ENCODE measurements at places on chromosomes 3 and 15.
A peak's percentile ranks its signal among the peaks of the same experiment; 100 is the strongest.

DNA sequence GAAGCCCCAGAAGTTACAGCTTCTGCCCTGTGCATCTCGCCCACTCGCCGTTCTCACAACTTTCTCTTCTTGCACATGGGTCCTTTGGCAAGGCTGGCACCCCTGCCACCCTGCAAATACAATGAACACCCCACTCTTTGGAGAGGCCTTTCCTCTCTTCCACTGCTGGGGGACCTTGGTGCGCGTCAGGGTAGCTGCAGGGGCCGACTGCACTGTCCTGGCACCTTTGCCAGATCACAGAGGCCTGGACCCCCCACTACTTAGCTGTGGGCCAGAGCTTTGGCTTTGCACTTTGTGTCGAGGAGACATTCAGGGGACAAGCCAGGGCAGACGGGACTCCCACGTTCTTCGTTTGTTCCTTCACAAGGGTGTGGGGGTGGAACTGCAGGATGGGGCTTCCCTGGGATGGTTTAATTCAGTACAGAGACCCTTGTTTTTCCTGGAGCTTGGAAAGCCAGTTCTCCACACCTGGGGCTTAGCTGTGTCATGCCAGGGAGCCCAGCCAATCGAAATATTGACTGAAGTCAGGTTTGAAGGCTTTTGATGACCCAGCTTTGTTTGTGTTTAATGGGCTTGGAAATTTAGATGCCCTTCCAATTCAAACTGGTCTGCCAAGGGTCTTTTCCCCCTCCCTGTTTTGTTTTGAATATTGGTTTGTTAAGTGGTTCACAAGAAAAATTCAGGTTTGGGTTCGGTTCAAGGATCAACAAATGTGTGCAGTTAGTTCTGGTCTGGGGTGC, 256.1 kb upstream of the TLE3 start:
- no peak for DNase-seq

- no peak for DNase-seq
These were observed 15.3 kb downstream of the ZBTB38 start for GRCh38 chr3:141383555-141384129.

- DNase-seq = no peak
These were observed 36.0 kb upstream of the MBNL1 start for GRCh38 chr3:152232679-152233078.

DNA sequence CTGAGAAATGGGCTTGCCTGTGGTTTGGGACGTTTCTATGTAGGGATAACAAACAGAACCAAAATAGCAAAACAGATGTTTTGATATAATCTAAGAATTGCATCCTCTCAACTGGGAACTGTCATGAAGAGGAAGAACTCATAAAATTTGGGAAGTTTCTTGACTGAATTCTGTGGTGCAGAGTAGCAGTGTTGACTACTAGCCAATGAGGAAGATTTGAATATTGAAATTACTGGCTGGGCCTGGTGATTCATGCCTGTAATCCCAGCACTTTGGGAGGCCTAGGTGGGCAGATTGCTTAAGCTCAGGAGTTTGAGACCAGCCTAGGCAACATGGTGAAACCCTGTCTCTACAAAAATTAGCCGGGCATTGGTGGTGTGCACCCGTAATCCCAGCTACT, 42.2 kb downstream of the ZNF609 start:
- DNase-seq = no peak

GRCh38 chr3:144822671-144823070, 851.0 kb downstream of the DIPK2A start:
- DNase-seq = no peak

- DNase-seq = no peak
These were observed 94.6 kb upstream of the SNTN start for GRCh38 chr3:63557912-63558311.

DNA sequence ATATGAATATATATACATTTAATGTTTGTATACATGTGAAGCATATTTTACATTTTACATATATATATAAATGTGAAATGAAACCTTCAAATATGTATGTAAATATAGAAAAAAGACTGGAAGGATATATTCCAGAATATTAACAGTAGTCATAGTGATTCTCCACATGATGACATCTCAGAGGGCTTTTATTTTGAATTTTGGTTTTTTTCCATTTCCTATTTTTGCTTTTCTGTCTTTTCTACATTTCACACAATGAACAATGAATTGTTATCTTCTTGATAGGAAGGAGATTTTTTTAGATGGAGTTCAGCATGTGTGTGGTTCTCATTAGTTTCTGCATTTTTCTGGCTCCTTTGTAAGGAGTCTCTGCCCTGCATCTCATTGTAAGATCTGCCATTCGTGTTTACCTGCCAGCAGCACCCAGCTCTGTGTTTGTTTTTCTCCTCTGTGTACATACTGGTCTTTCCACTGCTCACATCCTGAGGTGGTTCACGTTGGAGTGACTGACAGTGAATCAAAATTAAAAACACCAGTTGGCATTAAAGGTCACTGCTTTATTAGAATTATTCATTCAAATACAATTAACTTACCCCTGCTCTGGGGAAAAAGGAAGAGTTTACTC, 425.3 kb upstream of the MDFIC2 start:
- no peak for DNase-seq

- DNase-seq = no peak
These were observed 18.6 kb upstream of the SLC41A3 start for GRCh38 chr3:126102530-126102951.

DNA sequence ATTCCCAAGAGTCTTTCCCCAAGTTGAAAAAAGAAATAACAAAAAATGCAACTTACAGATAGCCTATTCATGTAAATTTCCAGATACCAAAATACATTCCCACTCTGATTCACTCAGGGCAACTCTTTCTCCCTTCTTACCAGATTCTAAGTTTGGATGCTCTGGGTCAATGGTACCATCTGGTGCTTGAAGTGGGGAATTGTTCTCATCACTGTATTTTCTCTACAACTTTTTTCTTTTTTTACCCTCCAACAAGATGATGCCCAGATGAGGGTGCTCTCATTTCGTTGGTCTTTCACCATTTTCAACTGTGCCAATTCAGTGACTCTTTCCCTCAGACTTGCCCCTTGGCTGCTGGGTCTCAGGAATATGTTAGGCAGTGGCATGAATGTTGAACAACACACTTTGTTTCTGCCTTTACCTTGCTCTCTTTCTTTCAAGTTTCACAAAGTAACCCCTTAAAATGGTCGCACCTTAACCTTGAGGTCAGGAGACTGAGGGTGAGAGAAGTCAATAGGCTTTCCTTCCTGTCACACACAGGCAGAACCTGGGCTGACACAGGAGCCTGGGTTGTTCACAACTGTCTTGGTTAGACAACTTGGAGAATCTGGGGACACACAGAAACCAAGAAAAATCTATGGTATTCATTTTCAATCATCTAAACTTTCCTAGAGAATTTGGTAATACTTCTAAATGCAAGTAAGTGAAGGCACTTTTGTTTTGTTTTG, 330.7 kb upstream of the SLCO3A1 start:
- DNase-seq = no peak

GRCh38 chr3:65972765-65973164, 66.0 kb downstream of the MAGI1 start:
- no peak for DNase-seq

- DNase-seq = no peak
These were observed 93.2 kb downstream of the MAGI1 start for GRCh38 chr3:65945480-65945879.

DNA sequence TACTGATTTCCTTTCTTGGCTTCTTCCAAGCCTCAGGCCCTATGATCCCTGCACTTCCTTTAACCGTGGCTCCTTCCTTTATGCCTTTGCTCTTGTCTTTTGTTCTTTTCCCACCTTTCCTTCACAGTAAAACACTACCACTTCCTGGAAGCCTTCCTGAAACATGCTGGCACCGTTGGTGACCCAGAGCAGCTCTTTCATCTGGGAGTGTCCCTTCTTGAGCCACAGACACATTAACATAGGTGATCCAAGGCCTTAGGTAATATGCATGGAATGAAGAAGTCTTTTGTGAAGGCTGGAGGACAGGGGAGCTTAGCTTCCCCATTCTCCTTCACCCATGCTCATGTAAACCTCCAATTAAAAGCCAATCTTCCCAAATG, 39.4 kb downstream of the AMOTL2 start:
- no peak for DNase-seq

DNA sequence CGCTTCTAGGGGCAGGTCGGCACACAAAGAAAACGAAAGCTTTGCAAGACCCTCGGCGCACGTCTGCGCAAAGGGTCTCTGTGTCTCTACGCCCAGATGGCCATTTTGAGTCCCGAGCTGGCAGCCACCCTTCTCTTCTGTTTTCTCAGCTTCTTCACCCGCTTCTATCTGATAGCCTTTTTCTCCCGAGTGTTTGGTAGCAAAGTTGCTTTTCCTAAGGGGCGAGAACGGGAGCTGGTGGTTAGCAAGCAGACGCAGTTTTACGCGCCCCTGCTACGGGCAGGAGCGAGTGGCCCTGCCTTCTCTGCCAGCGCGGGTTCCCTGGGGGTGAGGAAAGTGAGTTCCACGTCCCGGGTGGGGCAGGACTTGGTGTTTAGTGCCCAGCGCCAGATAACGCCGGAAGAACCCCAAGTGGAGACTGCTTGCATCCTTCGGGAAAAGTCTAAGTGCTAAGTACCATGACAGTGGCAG, 2.9 kb upstream of the MKRN2 start:
- no peak for DNase-seq

- no peak for DNase-seq
These were observed 237.4 kb upstream of the UMPS start for GRCh38 chr3:124492824-124493223.

GRCh38 chr3:114974387-114974786, 172.7 kb downstream of the ZBTB20 start:
- DNase-seq = no peak

DNA sequence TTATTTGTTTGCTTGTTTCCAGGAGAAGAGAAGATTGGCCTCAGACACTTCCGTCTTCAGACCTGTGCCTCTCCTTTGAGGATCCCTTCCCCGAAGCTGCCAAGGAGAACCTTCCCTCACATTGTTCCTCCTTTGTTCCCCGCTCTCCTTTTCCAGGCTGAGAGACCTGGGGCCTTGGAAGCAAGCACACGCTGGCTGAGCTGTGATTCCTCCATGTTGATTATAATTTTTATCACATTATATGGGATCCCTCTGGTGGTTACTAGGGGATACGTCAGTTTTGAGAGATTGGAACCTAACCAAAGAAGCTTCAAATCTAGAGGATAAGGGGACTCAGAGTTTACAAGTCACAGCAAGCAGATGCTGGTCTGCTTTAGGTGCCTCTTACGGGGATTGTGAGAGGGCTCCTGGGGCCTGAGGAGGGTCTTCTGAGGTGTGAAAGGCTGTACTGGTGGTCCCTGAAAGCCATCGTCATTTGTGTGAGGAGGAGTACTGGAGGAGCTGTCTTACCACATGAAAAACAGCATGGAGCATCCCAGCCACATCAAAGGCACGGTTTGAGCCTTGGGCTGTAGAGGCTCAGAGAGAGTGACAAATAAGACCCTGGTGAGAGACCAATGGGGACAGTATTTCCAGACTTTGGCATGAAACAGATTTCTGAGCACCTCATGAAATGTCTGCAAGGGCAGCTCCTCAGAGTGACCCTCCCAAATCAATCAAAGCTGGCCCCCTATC, 760.1 kb upstream of the CFAP20DC start:
- DNase-seq = no peak

DNA sequence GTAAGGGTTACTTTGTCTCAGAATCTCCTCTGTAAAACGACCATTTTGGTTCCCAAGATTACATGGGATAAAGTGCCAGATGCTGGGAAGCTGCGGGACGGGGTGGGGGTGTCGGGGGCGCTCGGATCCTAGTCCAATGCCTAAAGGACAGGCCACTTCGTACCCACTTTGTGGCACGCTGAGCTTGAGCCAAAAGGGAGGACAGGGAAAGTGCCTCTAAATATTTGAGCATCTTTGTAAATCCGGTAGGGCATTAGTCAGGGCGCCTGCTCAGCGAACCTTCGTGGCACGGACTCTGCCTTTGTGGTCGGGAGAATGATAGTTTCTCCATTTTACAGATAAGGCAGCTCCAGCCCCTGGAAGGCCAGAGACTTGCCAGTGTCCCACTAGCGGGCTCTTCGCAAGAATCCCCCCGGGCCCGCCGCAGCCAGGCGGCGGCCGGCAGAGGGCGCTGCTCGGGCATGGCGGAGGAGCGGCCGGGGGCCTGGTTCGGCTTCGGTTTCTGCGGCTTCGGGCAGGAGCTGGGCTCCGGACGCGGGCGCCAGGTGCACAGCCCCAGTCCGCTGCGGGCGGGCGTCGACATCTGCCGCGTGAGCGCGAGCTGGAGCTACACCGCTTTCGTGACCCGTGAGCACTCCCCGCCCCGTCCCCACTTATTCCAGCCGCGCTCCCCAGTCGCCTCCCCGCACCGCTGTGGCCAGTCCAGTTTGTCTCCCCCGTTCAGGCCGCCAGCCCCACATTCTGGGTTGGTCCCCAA, 1.8 kb downstream of the RCCD1 start:
- peak; percentile 51 for DNase-seq

DNA sequence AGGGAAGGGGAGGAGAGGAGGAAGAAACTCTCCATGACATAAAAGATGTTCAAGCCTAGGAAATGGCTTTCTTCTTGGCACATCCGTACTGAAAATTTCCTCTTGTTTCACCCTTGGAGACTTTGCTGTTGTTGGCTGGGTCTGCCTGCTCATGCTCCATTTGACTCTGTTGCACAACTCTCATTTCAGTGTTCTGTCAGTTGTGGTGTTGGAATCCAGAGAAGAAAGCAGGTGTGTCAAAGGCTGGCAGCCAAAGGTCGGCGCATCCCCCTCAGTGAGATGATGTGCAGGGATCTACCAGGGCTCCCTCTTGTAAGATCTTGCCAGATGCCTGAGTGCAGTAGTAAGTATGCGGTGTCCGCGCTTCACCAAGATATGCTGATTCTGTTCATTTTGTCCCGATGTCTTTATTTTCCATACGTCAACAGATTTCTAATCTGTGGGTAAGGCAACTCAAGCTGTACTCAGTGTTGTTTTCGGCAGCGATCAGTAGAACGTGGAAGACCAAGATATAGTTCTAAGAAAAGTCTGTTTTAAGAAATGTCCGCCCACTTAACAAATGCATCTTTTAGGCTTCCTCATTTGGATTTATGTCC, 265.2 kb upstream of the GOLGA6L4 start:
- no peak for DNase-seq

Measured in stimulated activated CD4-positive, alpha-beta T cell treated with anti-CD3 and anti-CD28 coated beads, Interleukin-15, amount 100 ng/mL, for 1 hour (primary cell).